ENCODE measurements at places on chromosomes 4 and X.

- no peak for DNase-seq
Observed at GRCh38 chrX:12866451-12867377, at the start of gene TLR7. Gene TLR7, plus strand, starts transcription at chrX:12867072. Its CDS starts 507 bp downstream, at chrX:12867579.

GRCh38 chr4:53937918-53938317 lies 126.5 kb downstream of the CHIC2 start:
- DNase-seq = no peak

DNA sequence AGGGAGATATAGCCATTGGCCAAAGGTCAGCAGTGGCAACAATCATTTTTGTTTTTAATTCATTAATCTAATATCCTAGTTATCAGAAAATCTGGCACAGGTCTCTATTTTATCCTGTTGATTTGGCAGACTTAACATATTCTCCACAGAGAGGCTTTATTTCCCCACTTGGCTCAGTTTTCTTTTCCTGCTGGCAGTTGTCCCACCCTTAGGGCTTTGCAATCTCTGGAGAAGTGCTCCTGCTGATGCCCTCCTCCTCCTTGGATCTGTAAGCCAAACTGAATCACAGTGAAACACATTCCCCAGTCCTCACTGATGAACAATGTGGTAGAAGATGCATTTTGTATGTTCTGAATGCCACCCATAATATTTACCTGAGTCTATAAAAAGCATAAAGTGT lies 889.7 kb downstream of the PDHA2 start:
- no peak for DNase-seq

DNA sequence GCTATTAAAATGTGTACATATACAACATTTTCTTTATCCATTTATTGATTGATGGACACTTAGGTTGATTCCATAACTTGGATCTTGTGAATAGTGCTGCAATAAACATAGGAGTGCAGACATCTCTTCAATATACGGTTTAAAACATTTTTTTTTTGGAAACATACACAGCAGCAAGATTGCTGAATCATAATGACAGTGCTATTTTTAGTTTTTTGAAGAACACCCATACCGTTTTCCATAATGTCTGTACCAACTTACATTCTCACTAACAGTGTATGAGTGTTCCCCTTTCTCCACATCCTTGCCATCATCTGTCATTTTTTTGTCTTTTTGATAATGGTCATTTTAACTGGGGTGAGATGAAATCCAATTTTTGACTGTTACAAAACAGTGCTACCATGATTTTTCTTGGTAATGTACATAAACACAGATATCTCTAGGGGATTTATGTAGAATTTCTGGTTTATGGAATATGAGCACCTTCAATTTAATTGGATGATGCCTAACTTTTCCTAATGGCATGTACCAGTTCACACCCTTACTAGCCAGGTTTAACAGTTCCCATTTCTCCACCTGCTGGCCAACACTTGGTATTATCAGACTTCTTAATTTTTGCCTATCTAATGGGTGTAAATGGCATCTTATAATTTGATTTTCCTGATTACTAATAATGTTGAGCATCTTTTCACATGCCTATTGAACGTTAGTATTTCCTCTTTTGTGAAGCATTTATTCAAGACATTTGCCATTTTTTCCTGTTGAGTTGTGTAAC lies 21.0 kb upstream of the TMSB15B start:
- no peak for DNase-seq

- DNase-seq = no peak
Observed at GRCh38 chrX:72021975-72022374, 109.7 kb downstream of the RTL5 start.

DNA sequence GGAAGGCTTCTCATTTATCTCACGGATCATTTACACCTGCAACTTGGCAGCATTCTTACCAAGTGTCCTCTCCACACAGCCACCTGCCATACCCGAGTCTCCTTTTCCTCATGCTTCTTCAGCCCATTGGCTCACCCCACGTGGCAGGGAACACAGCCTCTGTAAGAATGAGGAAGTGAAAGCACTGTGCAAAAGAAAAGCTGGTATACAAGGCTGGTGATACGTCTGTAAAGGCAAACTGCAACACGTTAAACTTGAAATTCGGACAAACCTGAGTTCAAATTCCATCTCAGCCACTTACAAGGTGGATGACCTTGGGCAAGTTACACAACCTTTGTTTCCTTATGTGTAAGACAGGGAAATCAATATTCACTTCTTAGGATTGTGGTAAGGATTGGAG lies 164.0 kb upstream of the RASGEF1B start:
- DNase-seq = no peak

DNA sequence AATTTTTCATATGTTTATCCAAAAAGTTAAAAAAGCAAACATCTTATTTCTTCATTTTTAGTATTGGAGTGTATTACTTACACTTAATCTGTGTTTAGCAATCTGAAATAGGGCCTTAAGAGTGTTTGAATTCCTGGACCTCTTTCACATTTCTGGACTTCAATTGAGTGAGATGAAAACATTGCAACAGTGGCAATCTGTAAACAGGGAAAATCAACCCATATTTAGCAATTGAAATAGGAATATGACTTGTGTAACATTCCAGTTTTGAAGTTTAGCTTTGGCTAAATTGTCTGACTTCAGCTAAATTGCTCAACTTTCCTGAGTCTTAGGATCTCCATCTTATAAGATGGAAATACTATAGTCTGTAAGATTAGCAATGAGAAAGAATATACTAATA lies 34.6 kb upstream of the FHL1 start:
- DNase-seq = no peak

DNA sequence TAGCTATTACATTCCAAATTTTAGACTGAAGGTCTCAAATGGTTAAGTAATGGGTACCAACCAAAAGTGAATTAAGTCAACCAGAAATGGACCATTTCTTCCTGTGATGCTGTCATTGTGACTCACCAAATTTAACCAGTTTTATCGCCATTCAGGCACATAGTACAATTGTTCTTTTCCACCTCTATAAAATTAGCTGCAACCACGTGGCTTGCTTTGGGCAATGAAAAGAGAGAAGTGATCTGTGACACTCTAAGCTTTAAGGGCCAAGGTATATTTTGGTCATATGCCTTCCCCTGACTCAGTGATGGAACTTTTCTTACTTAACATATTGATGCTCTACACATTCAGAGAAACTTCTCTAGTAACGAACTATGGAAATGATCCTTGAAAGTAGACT lies 20.3 kb upstream of the PHF8 start:
- DNase-seq = no peak

DNA sequence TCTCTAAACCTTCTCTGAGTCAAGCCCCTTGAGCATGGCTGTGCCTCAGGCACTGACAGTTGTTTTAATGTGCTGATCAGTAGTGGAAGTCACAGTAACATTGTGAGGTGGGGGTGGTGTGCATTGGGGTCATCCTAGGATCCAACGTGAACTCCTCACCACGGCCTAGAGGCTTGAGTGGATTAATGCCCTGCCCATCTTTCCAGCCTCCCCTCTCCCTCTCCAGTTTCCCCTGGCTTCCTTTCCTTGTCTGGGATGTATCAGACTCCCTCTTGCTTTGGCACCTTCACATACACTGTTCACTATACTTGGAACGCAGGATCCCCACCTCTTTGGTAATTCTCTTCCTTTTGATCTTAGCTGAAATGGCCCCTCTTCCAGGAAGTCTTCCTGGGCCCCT lies 13.3 kb upstream of the PJA1 start:
- no peak for DNase-seq

GRCh38 chrX:7435822-7436221 lies 287.9 kb upstream of the PUDP start:
- DNase-seq = no peak

GRCh38 chr4:158316264-158316663 lies 106.0 kb downstream of the TMEM144 start:
- no peak for DNase-seq

DNA sequence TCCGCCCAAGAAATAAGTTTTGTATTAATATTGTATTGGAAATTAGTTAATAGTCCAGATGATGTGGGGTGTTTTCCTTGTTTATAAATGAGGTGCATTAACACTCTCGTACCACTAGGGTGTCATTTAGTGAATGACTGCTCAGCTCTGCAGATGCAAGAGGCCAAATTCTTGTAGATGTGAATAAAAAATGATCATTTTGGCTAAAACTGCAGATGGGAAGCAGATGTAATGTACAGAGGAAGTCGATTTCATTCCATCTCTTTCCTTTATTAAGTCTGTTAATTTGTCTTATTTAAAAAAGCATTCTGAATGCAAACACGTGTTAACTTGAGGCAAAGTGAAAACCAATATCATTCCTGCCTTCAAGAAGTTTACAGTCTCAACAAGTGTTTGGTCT lies 108.1 kb downstream of the DHX15 start:
- DNase-seq = no peak

GRCh38 chrX:17744896-17745523 lies 7.7 kb downstream of the SCML1 start:
- DNase-seq = no peak

DNA sequence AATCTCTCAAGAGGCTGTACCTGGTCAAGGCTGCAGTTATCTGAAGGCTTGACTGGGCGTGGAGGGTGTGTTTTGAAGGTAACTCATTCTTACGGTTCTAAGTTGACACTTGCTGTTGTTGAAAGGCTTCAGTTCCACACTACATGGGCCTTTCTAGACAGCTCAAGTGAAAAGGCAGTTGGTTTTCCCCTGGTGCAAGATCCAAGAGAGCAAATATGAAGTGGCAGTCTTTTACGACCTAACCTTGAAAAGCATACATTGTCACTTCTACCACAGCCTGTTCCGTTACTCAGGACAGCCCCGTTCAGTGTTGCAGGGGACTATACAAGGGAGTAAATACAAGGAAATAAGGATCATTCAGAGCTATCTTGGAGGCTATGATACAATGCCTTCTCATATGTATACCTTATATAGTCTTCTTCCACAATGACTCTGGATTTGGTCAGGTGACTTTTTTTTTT lies 46.2 kb downstream of the PDS5A start:
- DNase-seq = no peak

DNA sequence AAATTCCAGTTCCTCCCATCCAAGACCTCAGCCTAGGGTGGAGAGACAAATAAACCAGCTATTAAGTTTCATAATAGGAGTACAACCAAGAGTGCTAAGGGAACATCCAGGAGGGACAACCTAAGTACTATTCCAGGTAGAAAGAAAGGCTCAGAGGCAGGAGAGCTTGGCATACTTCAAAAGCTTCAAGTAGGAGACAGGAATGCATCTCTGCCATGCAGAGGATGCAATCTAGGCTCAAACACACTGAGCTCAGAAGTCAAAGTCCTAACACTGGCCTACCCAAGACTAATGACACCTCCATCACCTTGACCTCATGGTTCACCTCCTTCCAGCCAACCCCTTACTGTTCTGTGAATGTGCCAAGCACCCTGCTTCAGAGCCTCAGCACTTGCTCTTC lies 8.1 kb downstream of the WDFY3 start:
- no peak for DNase-seq
